ENCODE measurements at places on chromosomes 2 and 18. TPM values are rescaled to one million over a fixed set of nuclear protein-coding genes. Genes with fewer than 3 reads are reported as not detected.

The NLRC4 gene
- total RNA-seq: not detected

The MPP4 gene
- not detected for total RNA-seq

The VWC2L gene
- not detected for total RNA-seq

The RAB6D gene
- not detected for total RNA-seq

The ALPP gene
- not detected for total RNA-seq

The DQX1 gene
- 0.34 TPM for total RNA-seq

The ACMSD gene
- not detected for total RNA-seq

The DSEL gene
- 1.1 TPM for total RNA-seq

The ZAP70 gene
- total RNA-seq: 354 TPM

The POTEI gene
- not detected for total RNA-seq

The SP140 gene
- 34.5 TPM for total RNA-seq

The TCF23 gene
- total RNA-seq: not detected

The PAX3 gene
- total RNA-seq: not detected

The TFCP2L1 gene
- 0.19 TPM for total RNA-seq

The MC2R gene
- not detected for total RNA-seq

The NOSTRIN gene
- total RNA-seq: 0.08 TPM

The REG1A gene
- not detected for total RNA-seq

The ZNF385B gene
- not detected for total RNA-seq

The SERPINB4 gene
- not detected for total RNA-seq

The SERPINB13 gene
- not detected for total RNA-seq

The DYNAP gene
- total RNA-seq: not detected

The CNGA3 gene
- total RNA-seq: not detected

The CDC42EP3 gene
- 17.8 TPM for total RNA-seq

The C2orf78 gene
- total RNA-seq: not detected

The ERBB4 gene
- not detected for total RNA-seq

The TLX2 gene
- not detected for total RNA-seq

The AQP12B gene
- not detected for total RNA-seq

The STON1 gene
- 3.7 TPM for total RNA-seq
